Hindlimb muscle (tissue), 1 donor: ENCODE measurements at places on chromosomes 1 and 21. TPM values are rescaled to one million over a fixed set of nuclear protein-coding genes. Genes with fewer than 3 reads are reported as not detected.

CACNA1S gene
- polyA plus RNA-seq: 66.3 TPM

DNA sequence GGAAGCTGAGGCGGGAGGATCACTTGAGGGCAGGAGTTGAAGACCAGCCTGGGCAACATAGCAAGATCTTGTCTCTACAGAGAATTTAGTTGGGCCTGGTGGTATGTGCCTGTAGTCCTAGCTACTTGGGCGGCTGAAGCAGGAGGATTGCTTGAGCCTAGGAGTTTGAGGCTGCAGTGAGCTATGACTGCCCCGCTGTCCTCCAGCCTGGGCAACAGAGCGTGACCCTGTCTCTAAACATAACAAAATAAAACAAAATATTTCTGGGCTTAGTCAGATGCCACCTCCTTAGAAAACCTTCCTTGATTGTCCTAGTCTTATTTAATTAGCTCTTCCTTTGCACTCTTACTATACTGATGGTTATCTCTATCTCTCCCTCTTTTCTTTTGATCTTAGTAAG is 8.5 kb downstream of the TGFB2 start:
- no peak for DNase-seq

- no peak for DNase-seq
Measured at GRCh38 chr1:60367532-60367931, 294.0 kb upstream of the C1orf87 start.

- no peak for DNase-seq
Measured at GRCh38 chr1:228261706-228262105, 53.9 kb downstream of the OBSCN start.

- no peak for DNase-seq
Measured at GRCh38 chr21:25700741-25701140, 34.0 kb downstream of the ATP5PF start.

ZMYND12 gene
- 0.48 TPM for polyA plus RNA-seq

- DNase-seq: no peak
Measured at GRCh38 chr1:212975111-212975918, 25.0 kb downstream of the VASH2 start.

COL11A1 gene
- polyA plus RNA-seq: 16.0 TPM
